EL (cell line): ENCODE measurements at places on chromosomes 16 and 17.
A peak's percentile ranks its signal among the peaks of the same experiment; 100 is the strongest.

- DNase-seq = no peak
Observed at GRCh38 chr17:69907132-69907847, 167.7 kb upstream of the KCNJ16 start.

- DNase-seq = no peak
Observed at GRCh38 chr16:5354645-5355044, 257.1 kb upstream of the EEF2KMT start.

- DNase-seq = no peak
Observed at GRCh38 chr17:14359163-14360020, 58.5 kb downstream of the HS3ST3B1 start.

DNA sequence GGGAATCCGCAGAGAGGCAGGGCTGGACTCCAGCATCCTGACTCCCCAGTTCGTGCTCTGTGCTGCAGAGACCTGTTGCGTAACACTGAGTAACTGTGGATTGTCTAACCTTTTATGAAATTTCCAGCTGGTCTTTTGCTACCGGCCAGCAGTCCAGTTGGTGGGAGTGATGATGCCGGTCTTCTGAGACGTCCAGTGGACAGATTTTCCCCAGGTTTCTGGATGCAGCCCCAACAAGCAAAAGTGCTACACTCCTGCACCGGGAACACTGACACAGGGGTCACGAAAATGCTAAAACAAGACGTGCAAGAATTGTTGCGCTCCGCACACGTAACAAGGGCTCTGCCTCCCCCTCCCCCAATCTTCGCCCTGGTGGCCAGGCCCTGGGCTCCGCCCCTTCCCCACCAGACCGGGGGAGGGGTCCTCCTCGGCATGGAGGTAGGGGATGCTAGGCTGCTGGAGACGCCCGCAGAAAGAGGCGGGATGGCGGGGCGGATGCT is 701 bp upstream of the MRC2 start:
- peak; percentile 85 for DNase-seq

GRCh38 chr17:75783069-75783783 is 1.4 kb upstream of the UNK start:
- peak; percentile 68 for DNase-seq

DNA sequence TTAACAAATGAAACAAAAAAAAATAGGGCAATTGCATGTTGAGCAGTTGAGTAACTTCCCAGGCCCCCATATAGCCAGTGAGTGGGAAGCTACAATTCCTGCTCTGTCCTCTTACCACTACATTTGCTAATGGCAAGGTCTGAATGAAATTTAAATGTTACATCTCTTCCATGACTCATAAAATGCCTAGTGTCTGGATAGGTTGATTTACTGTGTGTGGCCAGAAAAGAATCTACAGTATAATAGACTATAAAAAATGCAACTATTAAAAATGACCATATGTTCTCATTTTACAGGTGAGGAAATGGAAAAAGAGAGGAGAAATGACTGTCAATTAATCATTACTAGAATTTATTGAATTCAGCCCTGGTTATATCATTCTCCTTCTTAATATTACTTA is 1199.3 kb downstream of the CDH11 start:
- peak; percentile 3 for DNase-seq

- no peak for DNase-seq
Observed at GRCh38 chr16:11499295-11500089, 87.2 kb downstream of the LITAF start.

DNA sequence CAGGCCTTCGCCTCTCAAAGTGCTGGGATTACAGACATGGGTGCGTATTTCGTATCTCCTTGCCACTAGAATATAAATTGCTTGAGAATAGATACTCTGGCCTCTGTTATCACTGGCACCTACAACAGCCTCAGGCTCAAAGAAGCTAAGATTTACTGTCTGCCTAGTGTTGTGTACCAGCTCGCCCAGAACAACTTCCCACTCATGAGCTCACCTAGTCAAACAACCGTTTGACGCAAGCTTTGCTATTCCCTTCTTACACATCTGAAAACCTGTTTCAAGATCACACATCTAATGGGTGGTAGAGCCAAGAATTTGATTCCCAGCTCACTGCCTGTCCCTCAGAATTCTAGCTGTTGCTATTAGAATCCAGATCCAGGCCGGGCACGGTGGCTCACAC is 24.4 kb downstream of the MIS12 start:
- no peak for DNase-seq

- peak; percentile 85 for DNase-seq
Observed at GRCh38 chr17:28925912-28926365, 23.1 kb upstream of the DHRS13 start.

DNA sequence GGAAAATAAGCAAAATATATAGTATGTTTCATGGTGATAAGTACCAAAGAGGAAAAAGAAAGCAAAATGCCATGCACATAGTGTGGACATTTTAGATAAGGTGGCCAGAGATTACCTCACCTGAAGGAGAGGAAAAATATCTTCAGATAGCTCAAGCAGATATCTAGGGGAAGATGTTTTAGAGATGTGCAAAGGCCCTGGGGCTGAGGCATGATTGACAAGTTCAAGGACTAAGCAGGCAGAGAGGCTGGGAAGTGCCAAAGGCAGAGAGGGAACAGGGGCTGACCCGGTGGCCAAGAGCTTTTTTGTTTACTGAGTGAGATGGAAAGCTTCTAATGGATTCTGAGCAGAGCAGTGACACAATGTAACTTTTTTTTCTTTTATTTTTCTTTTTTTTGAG is 4.4 kb upstream of the MT4 start:
- no peak for DNase-seq

GRCh38 chr16:59459806-59460205 is 725.7 kb upstream of the GOT2 start:
- DNase-seq = peak; percentile 44

DNA sequence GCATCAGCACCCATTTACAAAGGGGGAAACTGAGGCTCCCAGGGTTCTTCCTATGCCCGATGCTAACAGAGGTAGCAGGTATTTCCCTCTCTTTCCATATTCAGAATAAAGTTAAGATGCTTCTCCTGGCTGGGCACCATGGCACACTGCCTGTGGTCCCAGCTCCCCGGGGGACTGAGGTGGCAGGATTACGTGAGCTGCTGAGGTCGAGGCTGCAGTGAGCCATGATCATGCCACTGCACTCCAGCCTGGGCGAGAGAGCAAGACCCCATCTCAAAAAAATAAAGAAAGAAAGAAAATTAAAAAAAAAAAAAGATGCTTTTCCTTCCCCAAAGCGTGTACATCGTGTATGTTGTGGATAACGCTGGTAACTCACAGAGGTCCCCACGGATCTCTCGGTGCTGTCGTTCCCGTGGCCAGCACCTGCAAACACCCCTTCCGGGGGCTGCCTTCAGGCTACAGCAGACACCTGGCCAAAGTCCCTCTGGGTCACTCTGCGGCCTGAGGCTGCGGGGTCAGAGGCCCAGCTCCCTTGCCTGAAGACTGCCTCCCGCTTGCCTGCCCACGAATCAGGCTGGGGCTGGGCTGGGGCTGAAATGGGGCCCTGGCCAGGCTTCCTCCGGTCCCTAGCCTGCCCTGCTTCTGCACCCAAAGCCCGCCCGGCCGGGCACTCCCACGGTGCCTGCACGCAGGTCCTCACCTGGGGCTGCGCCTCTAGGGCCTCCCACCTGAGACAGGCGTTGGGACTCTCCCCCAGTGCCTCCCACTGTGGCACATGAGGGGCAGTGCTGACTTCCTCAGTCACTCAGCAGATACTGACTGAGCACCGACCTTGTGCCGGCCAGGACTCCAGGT is 63.1 kb downstream of the ZDHHC7 start:
- DNase-seq = no peak

DNA sequence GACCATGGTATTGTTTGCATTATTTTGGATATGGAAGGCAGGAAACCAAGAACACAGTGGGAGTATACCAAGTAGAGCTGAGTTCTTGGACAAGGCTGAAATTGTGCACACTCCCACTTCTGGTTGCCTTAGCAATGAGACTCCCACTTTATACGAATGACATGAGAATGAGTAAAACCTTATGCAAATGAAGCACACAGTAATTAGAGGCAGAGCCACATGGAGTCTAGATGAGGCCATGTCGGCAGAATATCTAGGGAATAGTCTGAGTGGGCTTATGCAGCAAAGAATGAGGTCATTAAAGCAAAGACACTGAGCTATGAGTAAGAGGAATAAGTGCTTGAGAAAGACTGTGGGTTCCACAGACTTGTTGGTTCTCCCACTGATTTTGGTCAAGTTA is 178.7 kb downstream of the GRIN2A start:
- no peak for DNase-seq

GRCh38 chr17:64192589-64192988 is 62.6 kb upstream of the ERN1 start:
- no peak for DNase-seq

DNA sequence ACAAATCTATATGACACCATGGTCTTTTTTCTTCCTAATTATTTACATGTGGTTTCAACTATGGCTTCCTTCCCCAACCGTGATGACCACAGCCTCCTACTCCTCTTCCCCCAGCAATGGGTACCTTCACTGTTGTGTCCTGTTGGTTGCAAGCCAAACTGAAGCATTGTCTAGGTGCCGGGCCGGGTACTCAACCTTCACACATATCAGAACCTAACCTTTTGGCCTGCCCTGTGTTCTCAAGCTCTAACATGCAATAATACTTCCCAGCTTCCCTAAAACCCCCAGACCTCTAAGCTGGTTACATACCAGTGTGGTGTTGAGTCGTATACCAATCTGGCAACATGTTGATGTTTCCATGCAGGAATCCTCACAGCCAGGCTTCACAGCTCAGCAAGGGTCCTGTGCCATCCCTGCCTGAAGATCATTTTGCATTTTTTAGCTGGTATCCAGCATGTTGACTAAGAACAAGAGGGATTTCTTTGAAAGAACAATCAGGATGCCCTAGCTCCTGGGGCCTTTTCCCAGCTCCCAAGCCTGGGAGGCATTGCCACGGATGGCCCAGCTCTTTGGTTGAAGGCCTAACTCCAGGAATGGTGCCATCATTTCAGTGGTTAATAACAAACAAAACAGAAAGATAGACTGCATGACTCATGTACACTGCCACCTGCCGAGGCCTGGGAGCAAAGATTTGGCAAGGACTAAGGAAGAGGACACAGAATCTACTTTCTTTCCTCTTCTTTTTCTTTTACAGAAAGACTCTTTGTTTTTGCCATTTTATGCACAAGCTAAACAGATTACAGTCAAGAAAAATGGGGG is 373.7 kb upstream of the SALL1 start:
- peak; percentile 32 for DNase-seq

GRCh38 chr16:220021-220420 is 9.2 kb downstream of the LUC7L start:
- DNase-seq = no peak

GRCh38 chr17:10745231-10745630 is 15.4 kb upstream of the TMEM220 start:
- no peak for DNase-seq

GRCh38 chr17:83179374-83179773 is 100.0 kb downstream of the METRNL start:
- no peak for DNase-seq

- no peak for DNase-seq
Observed at GRCh38 chr17:43768382-43768781, 9.8 kb upstream of the SOST start.

GRCh38 chr16:59058250-59058649 is 324.1 kb upstream of the GOT2 start:
- DNase-seq = no peak

DNA sequence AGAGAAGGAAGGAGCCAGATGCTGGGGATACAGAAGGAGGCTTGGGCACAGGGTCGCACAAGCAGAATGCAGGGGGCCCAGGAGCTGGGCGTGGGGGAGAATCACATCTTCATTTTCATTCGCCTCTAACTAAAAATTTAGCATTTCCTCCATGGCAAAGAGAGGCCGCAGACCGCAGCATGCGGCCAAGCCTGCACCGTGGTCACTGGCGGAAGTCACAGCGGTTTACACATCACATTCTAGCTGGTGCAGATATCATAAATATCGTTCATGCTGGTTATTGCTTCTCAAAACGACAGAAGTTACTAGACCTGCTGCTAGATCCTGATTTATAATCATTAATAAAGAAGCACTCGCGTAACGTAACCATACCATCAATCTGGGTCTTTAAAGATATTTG is 162.0 kb downstream of the NTN1 start:
- no peak for DNase-seq

DNA sequence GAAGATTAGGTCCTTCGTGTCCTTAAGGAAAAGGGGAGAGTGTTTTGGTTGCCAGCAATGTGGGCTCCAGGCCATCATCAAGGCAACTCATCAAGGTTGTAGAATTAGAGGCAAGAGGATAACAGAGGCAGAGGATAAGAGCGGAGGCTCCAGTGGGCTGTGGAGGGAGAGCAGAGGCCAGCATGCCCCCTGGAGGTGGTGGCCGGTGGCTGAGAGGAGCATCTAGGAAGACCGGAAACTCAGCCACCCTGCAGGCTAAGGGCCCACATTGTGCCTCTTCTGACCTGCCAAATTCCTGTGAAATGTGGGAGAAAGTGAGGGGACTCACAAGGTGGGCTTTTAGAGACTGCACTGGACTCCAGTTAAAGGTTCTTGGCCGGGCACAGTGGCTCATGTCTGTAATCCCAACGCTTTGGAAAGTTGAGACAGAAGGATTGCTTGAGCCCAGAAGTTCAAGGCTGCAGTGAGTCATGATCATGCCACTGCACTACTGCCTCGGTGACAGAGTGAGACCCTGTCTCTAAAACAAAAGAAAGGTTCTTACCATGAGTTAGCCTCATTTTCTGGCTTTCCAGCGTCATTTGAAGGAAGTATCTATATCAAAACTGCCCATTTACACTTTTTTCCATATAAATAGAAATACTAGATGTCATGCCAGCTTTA is 62.7 kb upstream of the ADORA2B start:
- DNase-seq = no peak

DNA sequence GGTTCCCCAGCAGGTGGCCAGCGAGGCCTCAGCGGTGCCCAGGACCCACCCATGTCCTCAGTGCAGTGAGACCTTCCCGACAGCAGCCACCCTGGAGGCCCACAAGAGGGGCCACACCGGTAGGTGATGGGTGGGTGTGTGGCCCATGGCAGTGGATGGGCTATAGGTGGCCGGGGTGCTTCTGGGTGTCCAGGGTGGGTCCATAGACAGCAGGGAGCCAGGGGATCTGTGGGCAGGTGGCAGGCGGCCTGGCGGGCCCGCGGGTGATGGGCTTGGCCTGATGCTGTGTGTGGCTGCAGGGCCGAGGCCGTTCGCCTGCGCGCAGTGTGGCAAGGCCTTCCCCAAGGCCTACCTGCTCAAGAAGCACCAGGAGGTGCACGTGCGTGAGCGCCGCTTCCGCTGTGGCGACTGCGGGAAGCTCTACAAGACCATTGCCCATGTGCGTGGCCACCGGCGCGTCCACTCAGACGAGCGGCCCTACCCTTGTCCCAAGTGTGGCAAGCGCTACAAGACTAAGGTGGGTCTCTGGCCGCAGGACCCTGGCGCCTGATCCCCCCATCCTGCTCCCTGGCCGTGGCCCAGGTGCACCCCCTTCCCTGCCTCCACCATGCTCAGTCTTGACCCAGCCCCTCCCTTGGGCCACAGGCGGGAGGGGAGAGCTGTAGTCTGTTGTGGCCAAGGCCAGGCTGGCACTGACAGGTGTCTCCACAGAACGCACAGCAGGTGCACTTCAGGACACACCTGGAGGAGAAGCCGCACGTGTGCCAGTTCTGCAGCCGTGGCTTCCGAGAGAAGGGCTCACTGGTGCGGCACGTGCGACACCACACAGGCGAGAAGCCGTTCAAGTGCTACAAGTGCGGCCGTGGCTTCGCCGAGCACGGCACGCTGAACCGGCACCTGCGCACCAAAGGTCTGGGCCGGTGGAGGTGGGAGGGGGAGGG is 2.1 kb upstream of the DNASE1L2 start:
- no peak for DNase-seq

GRCh38 chr17:80970044-80970761 is 21.4 kb upstream of the CHMP6 start:
- DNase-seq = no peak
